ENCODE measurements at places on chromosomes 7 and 10.
A peak's percentile ranks its signal among the peaks of the same experiment; 100 is the strongest.

DNA sequence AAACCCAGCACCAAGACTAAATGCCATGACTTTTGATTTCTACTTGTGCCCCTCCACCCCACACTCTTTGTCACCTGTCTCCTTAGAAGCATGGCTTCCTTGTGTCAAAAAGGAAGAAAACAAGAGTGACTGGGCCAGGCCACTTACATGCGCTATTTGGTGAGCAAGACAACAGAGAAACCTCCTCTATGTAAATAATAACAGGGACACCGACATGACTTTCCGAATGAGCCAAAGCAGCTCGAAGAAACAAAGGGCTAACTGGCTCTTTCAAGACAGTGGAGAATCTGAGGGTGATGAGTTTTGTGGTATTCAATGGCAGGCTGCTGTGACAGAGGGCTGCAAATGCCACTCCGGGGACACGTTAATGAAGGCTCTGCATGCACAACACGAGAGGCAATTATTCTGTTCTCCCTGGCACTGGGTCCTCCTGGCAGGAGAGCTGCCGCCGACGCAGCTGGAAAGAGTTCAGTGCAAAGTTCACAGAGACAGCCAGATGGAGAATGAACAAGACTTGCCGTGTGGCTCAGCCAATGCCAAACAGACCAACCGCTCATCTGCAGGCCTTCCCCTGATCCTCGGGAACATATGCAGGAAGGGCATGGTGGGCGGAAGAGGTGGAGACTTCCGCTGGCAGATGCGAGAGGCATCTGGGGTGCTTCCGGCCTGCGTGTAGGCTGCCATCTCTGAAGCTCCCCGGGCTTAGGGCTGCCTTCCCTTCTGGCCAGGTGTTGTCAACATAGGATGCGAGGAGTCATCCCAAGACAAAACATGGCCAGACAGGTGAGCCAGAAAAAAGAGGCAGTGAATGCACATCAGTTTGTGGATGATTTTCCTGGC is 59.1 kb upstream of the SMNDC1 start:
- DNase-seq = no peak

- no peak for DNase-seq
These were observed 369.2 kb upstream of the NRP1 start for GRCh38 chr10:33703501-33704213.

- DNase-seq = peak; percentile 86
These were observed 30.2 kb upstream of the ABI1 start for GRCh38 chr10:26890956-26891355.

DNA sequence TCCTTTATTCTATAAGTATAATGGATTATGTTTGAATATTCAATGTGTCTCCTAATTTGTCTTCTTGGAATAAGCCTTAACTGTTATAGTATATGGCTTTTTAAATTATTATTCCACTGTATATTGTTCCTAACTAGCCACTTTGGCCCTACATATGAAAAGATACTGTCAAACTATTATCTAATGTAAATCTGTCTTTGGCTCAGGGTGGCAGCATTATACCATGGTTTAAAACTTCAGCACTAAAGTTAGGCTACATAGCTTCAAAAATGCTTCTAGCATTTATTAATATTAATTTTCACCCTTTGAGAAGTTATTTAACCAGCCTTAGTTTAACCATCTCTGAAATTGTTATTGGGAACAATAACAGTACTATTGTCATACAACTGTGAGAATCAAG is 543.1 kb upstream of the MBL2 start:
- DNase-seq = no peak

GRCh38 chr10:99524050-99524666 is 8.6 kb upstream of the NKX2-3 start:
- DNase-seq = no peak

DNA sequence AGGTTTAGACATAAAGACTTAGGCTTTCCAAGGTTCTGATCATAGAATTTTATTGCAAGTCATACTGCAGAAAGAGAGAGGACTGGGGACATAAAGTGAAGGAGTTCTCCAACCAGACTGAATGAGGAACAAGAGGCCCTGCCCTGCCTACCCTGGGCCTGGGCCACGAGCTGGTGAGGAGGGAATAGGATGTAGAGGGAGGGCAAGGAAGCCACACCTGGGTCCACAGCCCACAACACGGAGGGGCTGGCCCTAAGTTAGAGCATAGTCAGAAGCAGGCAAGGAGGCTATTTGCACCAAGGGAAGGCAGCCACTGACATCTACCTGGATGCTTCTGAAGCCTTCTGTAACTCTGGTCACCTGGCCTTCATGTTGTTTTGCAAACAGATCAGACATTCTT is 82.2 kb upstream of the CXCL12 start:
- peak; percentile 10 for DNase-seq

DNA sequence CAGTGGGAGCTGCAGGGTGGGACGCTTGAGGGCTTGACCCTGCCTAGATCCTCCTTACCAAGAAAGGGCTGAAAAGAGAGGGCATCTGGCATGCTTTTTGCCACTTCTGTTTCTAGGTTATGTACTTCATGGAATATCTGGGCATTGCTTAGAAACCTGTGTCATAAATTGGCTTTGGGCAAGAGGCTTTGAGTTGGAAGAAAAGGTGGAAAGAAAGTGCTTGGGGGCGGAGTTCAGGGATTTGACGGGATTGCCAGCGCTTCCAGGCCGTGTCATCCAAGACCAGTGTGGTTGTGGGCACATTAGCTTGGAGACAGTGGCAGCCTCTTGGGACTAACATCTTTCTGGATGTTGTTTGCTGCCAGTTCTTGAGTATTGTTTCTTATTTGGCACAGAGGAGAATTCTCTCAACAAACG is 825 bp downstream of the ZNF862 start:
- DNase-seq = no peak

DNA sequence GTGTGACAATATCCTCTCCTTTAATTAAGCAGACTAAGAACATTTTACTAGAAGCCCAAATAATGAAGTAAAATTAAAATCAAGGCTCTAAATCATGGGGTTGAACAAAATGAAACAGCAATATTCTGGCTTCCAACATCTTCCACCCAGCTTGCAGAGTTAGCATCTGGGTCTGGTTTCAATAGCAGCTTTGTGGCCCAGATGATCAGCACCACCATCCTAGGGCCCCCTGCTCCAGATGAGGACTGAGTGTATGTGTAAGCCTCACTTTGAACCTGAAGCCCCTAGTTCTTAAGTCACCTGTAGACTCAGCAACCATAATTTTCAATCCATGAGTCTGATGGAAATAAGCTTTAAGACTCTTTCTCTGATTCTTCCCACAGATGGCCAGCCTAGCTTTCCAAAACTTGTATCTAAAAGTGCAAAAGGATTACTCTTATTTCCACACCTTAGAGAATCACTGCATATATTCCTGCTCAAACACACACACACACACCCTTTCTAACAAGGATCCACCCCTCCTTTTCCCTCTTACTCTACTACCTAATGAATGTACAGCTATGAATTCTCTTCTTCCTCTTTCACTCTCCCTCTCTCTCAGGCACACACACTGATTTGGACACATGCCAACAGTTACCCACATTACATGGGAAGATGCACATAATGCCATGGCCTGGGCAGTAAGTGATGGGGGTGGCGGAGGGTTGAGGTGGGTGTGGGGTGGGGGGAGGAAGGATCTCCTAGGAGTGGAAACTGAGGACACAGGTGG is 3.5 kb downstream of the DENND11 start:
- no peak for DNase-seq

DNA sequence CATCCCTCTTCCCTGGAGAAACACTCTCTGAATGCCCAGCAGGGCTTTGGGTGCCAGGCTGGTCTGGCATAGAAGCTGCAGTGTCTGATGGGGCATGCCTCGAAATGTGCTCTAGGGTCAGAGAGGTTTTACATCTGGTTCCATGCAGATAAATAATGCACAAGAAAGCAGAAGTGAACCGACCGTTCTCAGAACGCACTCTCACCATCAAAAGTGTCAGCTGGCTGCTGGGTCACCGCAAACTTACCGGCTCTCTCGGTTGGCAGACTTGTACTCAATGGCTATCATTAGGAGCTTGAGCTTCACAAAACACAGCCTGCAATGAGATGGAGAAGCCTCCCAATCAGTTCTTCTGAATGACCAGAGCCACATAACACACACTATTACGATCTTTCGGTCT is 610.0 kb downstream of the KCNMA1 start:
- no peak for DNase-seq

- DNase-seq = no peak
These were observed 126.7 kb upstream of the STK17A start for GRCh38 chr7:43456200-43456599.

- no peak for DNase-seq
These were observed 620 bp downstream of the ZRANB1 start for GRCh38 chr10:124942317-124943169.

DNA sequence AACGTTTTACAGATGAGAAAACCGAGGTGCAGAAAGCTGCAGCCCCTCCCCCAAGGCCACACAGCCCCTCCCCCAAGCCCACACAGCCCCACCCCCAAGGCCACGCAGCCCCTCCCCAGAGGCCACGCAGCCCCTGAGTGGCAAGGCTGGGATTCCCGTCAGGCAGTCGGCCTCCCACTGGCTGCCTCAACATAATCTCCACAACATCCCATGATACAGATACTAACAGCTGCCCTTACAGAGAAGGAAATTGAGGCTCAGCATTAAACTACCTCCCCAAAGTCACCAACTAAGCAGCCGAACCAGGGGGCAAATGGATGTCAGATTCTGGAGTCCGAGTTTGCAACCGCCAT is 15.9 kb downstream of the SH3PXD2A start:
- no peak for DNase-seq

DNA sequence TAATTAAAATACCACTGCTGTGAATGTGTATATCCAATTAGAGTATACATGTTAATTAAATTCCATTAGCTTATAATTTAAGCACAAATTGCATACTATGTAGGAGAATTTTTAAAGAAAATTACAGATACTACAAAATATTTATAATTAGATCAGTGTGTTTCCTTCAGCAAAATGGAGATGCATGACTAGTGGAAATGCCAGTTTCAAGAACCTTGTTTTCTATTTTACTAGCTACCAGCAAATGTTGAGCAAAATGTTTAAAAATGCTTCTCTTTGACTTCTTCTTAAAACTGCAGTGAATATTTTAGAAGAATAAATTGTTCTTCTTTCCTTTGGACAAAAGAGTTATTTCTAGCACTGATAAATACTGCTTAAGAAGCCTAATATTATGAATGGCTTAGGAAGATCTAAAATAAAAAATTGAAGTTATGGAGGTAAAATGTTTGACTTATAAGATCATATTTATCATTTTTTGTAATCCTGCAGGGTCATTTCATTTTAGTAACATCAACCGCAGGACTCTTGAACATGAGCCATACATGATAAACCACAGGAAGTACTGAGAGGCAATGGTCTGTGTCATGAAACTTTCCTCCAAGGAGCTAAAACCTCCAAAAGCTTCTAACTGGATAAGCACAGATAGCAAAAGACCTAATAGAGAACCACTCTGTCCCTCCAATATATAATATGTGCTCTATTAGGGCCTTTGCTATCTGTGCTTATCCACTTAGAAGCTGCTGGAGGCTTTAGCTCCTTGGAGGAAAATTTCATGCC is 1066.0 kb upstream of the CELF2 start:
- DNase-seq = no peak

DNA sequence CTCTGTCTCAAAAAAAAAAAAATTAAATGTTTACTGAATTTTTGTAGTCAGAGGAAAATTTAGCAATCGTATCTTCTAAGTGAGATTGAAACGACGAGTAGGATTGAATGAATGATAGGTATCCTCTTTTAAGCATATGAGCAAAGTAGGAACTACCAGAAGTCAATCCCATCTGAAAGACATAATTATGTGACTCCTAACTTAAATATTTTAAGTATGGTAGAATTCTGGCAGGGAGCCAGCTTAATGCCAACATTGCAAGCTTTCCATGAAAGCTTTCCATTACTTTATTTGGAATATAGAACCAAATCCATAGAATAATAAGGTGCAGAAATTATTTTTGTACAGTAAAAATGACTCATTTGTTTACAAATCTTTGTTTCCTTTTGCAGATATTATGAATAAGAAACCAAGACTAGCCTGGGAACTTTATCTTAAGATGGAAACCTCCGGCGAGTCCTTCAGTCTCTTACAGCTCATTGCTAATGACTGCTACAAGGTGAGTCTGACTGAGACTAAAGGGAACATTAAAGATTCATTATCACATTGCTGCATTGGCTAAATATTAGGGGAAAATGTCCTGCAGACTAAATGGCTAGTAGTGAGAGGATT is 50.2 kb upstream of the UBN2 start:
- no peak for DNase-seq

DNA sequence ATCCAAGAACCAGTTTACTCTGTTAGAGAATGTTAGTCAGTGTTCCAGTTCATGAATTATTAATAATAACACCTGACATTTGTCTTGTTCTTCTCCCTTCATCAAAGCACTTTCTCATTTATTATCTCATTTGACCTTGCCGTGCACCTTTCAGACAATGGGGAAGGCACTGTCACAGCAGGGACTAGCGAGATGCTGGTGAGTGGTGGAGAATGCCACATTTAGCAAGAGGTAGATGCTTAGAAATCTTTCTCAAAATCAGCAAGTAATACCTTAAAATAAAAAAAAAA is 34.2 kb upstream of the XRCC2 start:
- no peak for DNase-seq

GRCh38 chr7:44654255-44654796 is 47.9 kb downstream of the OGDH start:
- no peak for DNase-seq

- DNase-seq = no peak
These were observed 75.2 kb downstream of the CDC123 start for GRCh38 chr10:12271210-12271540.

DNA sequence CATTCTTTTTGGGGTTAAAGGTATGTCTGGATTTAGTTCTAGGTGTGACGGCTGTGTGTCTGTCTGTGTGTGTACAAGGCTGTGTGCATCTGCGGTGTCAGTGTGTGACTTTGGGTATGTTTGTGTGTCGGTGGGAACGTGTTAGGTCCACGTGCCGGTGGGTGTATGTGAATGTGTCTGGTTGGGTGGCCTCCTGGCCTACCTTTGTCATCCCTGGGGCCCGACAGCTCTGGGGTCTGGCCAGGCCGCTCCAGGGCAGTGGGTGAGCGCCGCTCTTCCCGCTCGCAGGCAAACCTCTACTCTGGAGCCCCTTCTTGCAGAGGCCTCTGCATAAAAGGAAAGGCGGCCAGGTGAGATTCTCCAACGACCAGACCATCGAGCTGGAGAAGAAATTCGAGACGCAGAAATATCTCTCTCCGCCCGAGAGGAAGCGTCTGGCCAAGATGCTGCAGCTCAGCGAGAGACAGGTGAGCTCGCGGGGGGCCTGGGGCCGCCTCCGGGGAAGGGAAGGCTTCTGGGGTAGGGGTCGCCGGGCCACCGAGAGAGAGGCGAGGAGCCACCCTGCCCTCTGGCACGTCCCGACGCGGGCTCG is 2.4 kb downstream of the HHEX start:
- peak; percentile 58 for DNase-seq

DNA sequence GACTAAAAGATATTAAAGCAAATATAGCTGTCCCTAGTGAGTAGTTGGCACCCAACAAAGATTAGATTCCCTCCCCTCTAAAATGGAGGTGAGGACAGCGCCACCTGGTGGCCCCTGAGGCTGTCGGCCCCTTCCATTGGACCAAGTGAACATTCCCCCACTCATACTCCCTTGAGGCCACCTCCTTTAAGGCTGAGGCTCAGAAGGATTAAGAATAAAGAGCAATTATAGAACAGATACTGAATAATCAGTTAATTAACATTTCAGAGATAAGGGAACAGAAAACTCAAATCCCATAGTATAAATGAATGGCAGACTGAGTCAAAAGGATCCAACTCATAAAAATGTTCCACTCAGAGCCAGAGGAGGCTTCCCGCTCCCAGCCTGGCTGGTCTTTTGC is 130.4 kb upstream of the GHITM start:
- DNase-seq = peak; percentile 76

All from activated CD4-positive, alpha-beta T cell treated with anti-CD3 and anti-CD28 coated beads, Interleukin-2, amount 10 ng/mL, durations not matched to agents 24 days and 14 days (primary cell).